ENCODE measurements at places on chromosomes 16 and 17.

GRCh38 chr17:3935825-3936355 is 19.6 kb upstream of the P2RX1 start:
- DNase-seq: no peak

- no peak for DNase-seq
These were observed 112.2 kb upstream of the LHX1 start for GRCh38 chr17:36825113-36825512.

DNA sequence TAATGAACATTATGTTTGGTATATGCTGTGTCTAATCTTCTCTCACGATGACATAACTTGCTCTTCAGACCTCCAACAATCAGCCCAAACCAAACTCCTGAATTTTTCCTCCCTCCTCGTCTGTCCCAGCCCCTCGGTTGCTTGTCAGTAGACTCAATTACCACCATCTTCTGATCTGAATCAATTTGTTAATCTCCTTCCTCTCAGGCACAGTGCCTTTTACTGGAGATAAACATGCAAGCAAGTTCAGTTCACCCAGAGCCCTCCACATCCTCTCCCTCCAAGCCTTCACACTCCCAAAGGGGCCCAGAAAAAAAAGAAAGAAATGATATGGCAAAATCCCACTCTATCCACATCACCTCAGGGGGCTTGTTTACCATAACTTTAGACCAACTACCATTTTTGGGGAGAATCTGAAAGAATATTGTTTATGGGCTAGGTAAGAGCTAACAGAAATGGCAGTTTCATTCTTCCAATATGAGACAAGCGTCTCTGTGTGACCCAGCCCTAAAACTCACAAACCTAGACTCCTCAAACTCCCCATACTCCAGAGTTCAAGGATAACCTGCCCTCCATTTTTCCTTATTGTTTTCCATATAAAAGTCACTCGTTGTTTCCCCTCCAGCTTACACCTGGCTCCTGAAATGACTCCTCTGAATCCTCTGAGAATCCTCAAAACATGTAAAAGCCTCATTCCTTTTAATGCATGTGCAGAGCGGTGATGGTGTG is 1.5 kb downstream of the TEX2 start:
- no peak for DNase-seq

DNA sequence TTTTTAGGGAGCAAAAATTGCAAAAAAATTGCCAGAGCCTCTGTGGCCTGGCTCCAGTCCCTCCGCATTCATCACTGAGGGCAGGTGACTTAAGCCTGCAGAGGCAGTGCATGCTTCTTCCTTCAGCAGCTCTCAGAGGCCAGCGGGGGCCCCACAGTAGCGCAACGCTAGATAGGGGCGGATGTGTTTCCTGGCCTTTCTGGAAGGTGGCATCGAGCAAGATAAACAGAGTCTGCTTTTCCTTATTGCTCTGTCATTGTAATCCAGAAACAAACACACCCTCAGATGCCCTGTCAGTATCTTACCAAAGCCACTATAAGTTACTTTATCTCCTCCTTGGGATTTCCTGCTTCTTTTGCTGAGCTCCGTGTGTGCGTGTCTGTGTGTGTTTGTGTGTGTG is 75.5 kb upstream of the IRX6 start:
- DNase-seq: no peak

DNA sequence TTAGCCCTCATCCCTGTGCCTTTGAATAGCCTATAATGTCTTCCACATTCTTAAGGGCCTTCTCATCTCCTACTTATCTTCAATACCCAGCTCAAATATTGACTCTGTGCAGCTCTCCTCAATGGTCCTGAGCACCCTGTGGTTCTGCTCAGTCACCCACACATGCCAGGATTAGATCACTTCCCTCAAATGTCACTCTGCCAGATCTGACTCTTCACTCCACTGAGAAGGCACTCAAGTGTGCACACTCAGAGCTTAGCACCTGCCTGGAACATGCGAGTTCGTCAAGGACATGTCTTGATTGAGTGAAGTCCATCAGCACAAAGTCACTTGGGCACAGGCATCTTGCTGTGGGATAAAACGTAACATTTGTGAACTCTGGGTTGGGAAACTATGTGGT is 404.8 kb downstream of the CDH13 start:
- DNase-seq: no peak

DNA sequence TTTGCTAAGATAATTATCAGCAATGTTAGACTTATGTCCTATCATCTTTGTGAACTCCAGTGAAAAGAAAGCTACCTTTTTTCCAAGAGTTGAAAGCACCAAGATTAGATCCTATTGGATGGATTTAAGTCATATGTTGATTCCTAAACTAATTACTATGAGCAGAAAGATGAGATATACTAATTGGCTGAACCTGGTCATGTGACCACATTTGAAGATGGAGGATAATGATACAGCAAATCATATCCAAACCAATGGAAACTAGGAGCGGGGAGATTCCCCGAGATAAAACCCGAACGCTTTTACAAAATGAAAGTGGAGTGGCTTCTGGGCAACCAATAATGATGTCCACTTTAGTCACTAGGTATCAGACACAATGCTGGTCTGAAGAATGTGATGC is 1060.2 kb upstream of the EEF2KMT start:
- DNase-seq: no peak

DNA sequence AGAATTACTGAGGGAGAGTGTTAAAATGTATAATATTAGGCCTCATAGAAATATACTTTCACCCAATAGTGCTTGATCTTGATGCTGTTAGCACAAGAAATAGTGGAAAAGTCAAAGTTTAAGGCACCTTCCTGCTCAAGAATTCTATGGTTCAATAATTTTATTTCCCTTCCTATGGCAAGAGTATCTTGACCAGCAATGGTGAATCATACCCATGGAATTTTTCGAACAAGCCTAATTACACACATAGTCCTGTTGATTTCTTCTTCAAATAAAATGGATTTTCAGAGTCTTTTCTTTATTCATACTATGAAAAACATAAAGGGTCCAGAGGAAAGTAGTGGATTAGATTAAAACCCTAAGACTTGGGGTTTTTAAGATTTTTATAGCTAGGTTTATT is 810.6 kb downstream of the CDH11 start:
- DNase-seq: no peak

DNA sequence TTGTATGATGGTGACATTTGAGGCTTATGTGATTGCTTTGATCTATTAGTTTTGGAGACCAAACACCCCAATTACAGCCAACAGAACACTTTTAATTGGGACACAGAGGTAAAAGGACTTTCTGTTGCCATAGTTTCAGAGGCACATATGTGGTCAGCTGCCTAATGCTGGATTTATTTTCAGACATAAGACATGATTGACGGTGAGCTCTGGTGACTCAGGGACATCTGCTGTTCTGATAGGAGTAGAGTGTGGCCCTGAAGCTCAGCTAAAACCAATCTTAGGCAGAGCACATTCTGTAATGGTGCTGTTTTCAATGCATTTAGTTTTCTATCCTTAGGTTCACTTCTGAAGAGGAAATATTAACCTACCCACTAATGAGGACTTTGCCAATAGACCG is 247.1 kb downstream of the UTP18 start:
- no peak for DNase-seq

- DNase-seq: no peak
These were observed 30.5 kb downstream of the ETV4 start for GRCh38 chr17:43515656-43516055.

DNA sequence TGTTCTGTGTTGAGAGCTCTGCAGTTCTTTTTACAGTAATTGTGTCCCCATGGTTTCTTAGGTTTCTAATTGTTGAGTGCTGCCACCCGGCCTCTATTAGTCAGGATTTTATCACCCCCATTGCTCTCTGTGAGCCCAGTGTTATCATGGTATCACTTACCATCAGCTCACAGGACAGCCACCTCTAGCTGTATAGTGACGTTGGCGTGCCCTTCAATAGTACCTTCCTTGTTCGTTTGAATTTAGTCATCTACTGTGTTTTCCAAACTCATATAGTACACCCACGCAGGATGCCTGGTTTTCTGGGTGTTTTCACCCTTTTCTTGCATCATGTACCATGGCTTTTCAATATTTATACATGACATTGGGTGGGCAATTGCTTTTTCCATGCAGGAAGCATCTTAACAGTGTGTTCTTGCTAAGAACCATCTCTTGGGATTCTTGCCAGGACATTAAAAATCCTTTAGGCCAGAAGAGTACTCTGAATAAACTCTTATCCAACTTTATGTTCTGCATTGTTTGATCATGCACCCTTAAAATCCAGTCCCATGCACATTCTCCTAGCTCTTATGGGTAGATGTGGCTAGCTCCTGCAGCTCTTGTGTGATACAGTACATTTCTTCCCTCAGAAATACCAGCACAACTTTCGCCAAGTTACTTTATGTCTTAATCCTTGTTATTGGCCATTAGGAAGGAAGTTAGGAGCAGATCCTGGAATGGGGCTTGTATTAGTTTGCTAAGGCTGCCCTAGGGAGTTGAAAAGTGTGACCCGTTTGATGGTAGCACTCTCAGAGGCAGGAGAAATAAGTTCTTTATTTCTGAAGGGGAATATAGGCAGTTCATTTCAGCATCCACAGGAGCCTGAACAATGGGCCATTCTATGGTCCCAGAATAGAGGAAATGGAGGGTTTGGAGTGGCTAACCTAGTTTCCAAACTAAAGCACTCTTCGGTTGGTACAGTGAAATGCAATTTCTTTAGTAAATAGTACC is 11.3 kb upstream of the ABCA10 start:
- no peak for DNase-seq

DNA sequence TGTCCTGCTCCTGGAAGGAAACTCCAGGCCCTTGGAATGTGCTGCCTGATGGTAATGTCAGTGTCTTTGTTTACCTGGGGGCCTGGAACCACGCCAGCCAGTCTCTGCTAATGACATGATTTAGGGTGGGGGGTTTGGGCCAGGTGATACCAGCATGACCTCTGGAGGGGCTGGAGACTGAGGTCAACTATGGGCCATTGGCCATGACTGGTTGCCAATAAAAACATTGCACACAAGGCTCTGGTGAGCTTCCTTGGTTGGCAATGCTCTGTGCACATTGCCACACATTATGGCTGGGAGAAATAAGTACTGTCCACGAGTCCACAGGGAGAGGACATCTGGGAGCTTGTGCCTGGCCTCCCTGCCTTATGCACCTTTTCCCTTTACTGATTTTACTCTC is 52.5 kb downstream of the LITAF start:
- DNase-seq: no peak

DNA sequence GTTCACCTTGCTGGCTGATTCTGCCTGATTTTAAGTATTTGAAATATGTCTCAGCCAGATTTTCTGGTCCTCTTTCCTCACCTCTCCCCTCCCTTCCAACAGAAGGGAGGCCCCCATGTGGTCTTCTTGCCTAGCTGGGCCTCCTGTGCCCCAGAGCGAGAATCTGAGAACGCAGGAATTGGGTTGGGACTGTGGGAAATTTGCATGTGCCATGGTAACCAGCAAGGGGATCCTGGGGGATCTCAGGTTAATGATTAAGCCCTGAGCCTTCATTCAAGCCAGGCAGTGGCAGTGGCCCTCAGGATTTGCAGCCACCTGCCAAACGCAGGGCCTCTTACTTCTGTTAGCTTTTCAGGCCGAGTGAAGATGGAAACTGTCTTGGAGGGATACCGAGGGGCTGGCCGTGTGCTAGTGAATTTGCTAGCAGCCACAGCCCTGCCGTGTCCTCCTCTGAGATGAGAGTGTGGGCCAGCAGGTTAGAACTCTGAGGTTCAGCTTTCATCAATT is 40.2 kb downstream of the KSR1 start:
- no peak for DNase-seq

DNA sequence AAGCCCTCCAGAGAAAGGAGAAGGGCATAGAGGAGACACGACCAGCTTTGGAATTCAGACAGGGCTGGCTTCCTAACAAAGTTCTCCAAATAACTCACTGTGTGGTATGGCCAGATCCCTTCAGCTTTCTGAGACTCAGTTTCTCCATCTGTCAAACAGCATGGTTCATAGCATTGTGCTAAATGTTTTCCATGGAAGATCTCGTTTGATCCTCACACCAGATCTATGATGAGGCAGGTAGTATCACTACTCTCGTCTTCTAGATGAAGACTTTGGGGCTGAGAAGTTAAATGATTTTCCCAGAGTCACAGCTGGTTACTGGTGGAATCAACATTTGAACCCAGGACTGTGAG is 507.3 kb downstream of the HAPSTR1 start:
- DNase-seq: no peak
